ENCODE measurements at places on chromosomes 3 and 15.

GRCh38 chr3:165820671-165821123, 16.5 kb downstream of the BCHE start:
- DNase-seq: no peak

- DNase-seq: peak; percentile 26
Measured at GRCh38 chr15:94230883-94231722, at the start of gene MCTP2. Gene MCTP2 (plus strand): TSS chr15:94231561. CDS start chr15:94298266, 66,705 bp downstream.

- DNase-seq: peak; percentile 88
Measured at GRCh38 chr3:55486101-55486856, 827 bp downstream of the WNT5A start.

- DNase-seq: no peak
Measured at GRCh38 chr3:158098834-158099424, 7.3 kb downstream of the SHOX2 start.

- no peak for DNase-seq
Measured at GRCh38 chr3:48426401-48426909, 3.4 kb downstream of the PLXNB1 start.

GRCh38 chr3:124530916-124531315, 199.3 kb upstream of the UMPS start:
- DNase-seq: no peak

DNA sequence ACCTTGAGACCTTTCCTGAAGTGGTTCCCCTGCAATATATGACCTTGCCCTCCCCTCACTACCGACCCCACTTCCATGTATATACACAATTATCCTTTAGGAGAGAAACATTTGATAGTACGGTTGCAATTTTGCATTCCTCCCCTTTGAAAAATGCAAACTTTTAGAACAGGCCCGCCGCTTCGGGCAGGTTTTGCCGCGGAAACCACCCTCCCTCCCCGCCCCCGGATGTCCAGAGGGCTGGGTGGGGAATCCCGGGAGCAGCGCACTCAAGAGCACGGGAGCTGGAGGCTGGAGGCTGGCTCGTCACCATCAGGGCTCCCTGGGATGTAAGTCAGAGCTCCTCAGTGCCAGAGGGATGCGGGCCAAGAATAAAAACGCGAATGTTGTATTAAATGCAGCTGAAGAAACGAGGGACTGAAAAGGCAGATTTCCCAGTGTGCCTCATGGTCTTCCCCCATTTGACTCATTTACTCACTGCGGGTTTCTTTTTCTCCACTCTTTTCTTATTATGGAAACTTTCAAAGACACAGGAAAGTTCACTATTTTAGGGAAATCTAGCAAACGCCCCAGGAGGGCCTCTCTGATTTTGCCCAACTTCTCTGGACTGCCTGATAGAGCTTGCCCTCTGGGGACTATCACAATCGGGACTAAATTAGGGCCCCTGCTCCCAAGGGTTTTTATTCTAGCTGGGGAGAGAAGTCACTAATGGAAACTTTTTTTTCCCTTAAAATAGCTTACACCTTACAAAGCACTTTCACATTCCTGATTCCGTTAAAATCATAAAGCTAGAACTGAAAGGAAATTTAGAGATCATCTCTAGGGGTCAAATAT, 2.9 kb upstream of the USP3 start:
- peak; percentile 89 for DNase-seq

Data from ovary (tissue), 10 donors.